Esophagus squamous epithelium (tissue), 5 donors: ENCODE measurements at places on chromosomes 3 and 15. TPM values are rescaled to one million over a fixed set of nuclear protein-coding genes. Genes with fewer than 3 reads are reported as not detected.

- no peak for DNase-seq
- H3K36me3 ChIP-seq = no peaks in the 10 kb centered on the region
- H3K4me1 ChIP-seq = peaks cover 9% of the 10 kb centered on the region
- H3K27ac ChIP-seq = no peak overlapping the region
- H3K4me3 ChIP-seq = no peak overlapping the region
Measured at GRCh38 chr15:77959432-77959879, 118.1 kb downstream of the TBC1D2B start.

DNA sequence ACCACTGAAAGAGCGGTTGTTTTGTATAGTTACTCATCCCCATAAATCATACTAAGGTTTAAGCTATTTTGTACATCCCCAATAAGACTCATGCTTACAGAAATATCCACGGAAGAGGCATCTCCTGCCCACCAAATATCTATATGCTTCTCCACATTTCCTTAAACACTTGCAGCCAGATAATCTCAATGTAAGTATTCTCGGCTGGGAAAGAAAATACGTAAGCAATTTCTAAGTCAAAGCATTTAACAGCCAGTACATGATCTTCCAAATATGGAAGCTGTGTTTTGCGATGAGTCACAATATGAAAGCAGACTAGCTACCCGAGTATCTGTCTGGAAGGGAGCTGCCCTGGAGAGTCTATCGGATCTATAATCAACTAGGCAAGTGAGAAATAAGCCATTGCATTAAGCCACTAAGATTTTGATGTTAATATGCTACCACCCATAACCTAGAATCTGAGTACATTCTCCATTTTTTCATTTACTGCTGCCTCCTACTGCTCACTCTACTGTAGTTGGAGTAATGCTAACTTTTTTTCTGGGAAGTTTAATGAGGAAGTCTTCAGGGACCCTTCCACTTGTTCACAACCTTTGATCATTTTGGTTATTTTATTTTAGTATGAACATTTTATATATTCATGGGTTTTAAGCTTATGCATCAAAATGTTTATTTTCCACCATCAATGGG, 26.9 kb upstream of the ZMAT3 start:
- no peak overlapping the region for H3K4me3 ChIP-seq
- no peak for DNase-seq

DNA sequence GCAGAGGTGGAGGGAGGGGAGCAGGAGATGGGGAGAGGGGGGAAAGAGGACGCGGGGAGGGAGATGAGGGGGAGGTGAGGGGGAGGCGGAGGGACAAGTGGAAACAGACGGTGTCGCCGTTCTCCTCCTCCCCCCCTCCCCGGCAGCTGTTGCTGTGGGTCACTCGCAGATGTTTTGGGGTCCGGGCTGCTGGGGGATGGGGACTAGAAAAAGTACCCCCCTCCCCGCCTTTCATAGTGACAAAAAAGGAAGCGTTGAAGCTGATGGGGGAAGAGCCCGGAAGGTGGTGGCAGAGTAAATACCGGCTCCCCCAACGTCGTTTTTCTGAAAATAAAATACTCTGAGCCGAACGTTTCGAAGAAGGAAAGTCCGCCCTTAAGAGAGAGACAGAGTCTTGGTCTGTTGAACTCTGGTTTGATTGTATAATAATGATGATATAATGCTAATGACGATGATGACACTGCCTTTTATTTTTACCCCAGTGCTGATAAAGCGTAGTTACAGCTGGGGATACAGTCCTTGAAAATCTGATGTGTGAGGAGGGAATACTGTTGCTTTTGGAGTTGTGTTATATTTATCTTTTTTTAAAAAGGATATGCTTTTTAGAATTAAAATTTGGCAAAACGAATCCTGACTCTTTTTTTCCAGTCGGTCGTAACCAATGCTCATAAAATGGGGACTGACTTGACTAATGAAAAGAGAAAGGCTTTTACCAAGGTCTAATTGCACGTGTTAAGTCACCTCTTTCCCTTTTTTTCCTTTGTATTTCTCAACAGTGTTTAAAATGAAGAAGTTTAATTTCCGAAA, 993 bp downstream of the STXBP5L start:
- peaks cover 4% of the 10 kb centered on the region for H3K27me3 ChIP-seq
- H3K4me3 ChIP-seq = peak overlapping the region; percentile 39
- no peak overlapping the region for H3K27ac ChIP-seq
- no peak for DNase-seq
- H3K4me1 ChIP-seq = no peaks in the 10 kb centered on the region

- H3K4me3 ChIP-seq = no peak overlapping the region
- H3K27ac ChIP-seq = no peak overlapping the region
- H3K36me3 ChIP-seq = no peaks in the 10 kb centered on the region
- no peak for DNase-seq
- H3K27me3 ChIP-seq = no peaks in the 10 kb centered on the region
Measured at GRCh38 chr15:79380755-79381497, 51.2 kb upstream of the MINAR1 start.

The ADIPOQ gene
- total RNA-seq = not detected

The LINGO1 gene
- total RNA-seq = 0.09 TPM
